Activated CD8-positive, alpha-beta memory T cell treated with anti-CD3 and anti-CD28 coated beads, Interleukin-2, amount 10 ng/mL, durations not matched to agents 7 days and 5 days (primary cell): ENCODE measurements at places on chromosomes 4 and X. TPM values are rescaled to one million over a fixed set of nuclear protein-coding genes. Genes with fewer than 3 reads are reported as not detected.

GRCh38 chr4:124135409-124135813 lies 577.1 kb downstream of the ANKRD50 start:
- no peaks in the 10 kb centered on the region for H3K27me3 ChIP-seq
- no peak for DNase-seq
- H3K4me1 ChIP-seq: no peaks in the 10 kb centered on the region
- H3K4me3 ChIP-seq: no peak overlapping the region
- no peaks in the 10 kb centered on the region for H3K36me3 ChIP-seq

DNA sequence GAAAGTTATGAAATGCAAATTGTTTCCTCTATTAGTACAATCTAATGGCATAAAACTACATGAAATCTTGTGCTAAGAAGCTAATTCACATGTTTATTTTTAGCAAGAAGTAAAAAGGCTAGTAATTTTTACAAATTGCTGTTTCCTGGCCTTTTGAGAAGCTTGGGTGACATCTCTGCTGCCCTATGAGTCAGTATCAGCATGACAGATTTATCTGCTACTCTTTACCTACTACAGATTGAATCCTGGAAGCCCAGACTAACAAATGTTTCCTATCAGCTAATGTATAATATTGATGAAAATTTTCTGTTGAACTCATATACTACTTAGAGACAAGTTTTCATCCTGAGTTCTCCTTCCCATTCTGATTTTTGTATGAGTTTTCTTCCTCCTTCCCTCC lies 232.4 kb downstream of the DCTD start:
- no peak overlapping the region for H3K27ac ChIP-seq
- no peak overlapping the region for H3K4me3 ChIP-seq
- no peaks in the 10 kb centered on the region for H3K4me1 ChIP-seq
- DNase-seq: no peak

DUSP9 gene
- total RNA-seq: 0.09 TPM

- H3K4me1 ChIP-seq: peaks cover 35% of the 10 kb centered on the region
- peaks cover 12% of the 10 kb centered on the region for H3K36me3 ChIP-seq
- peak overlapping the region; percentile 12 for H3K27ac ChIP-seq
- no peak overlapping the region for H3K4me3 ChIP-seq
- H3K27me3 ChIP-seq: no peaks in the 10 kb centered on the region
Measured at GRCh38 chrX:46634577-46634976, 61.0 kb downstream of the CHST7 start.

- peaks cover 8% of the 10 kb centered on the region for H3K36me3 ChIP-seq
- H3K4me1 ChIP-seq: peaks cover 2% of the 10 kb centered on the region
- no peaks in the 10 kb centered on the region for H3K27me3 ChIP-seq
- H3K27ac ChIP-seq: no peak overlapping the region
- H3K4me3 ChIP-seq: no peak overlapping the region
Measured at GRCh38 chr4:150302553-150302952, 224.3 kb downstream of the DCLK2 start.

CHRDL1 gene
- not detected for total RNA-seq

- H3K36me3 ChIP-seq: no peaks in the 10 kb centered on the region
- H3K4me1 ChIP-seq: no peaks in the 10 kb centered on the region
- H3K4me3 ChIP-seq: no peak overlapping the region
- no peak overlapping the region for H3K27ac ChIP-seq
- no peaks in the 10 kb centered on the region for H3K27me3 ChIP-seq
Measured at GRCh38 chr4:22201256-22201655, 252.7 kb upstream of the KCNIP4 start.
